ENCODE measurements at places on chromosomes 4 and X. TPM values are rescaled to one million over a fixed set of nuclear protein-coding genes. Genes with fewer than 3 reads are reported as not detected.

GRCh38 chr4:54155936-54156335 is 56.0 kb downstream of the GSX2 start:
- no peak for DNase-seq

DNA sequence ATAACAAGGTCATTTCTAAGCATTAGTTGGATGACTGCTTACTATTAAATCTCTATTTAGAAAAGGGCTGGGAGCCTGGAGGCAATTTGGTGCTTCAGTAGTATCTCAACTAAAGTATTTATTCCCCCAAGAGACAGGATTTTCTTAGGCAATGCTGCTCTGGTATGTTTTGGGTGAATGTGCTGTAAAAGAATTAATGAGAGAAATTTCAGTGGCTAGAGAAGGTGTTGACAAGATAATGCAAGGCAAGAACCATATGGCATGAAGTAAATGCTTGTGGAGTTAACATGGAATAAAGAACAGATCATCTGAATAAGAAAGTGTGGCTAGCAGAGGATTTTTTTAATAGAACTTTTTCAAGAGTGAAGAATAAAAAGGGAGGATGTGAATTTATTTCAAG is 3.9 kb downstream of the CYP2U1 start:
- DNase-seq: no peak

- no peak for DNase-seq
Measured at GRCh38 chr4:58649226-58649625, 1539.0 kb upstream of the IGFBP7 start.

DNA sequence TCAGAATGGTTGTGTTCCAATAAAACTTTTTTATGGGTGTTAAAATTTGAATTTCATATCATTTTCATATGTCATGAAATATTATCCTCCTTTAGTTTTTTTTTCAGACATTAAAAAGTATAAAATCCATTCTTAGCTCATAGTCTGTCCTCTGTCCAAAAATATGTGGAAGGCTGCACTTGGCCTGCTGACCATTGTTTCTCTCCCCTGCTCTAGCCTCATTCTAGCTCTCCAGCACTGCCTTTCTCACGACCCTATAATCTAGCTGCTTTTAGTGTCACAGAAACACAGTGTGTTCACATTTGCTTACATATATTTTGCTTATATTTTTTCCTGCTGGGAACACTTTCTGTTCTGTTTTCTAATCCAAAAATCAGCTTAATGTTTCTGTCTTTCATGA is 165.0 kb upstream of the ANK2 start:
- no peak for DNase-seq

GRCh38 chrX:26783512-26784225 is 567.7 kb downstream of the MAGEB5 start:
- peak; percentile 2 for DNase-seq

The NAP1L5 gene
- total RNA-seq: 8.9 TPM

The FAM236B gene
- not detected for total RNA-seq

The NLGN3 gene
- 0.83 TPM for total RNA-seq

The FATE1 gene
- total RNA-seq: not detected

Data from fibroblast of lung (primary cell).